Adrenal gland (tissue), 19 donors: ENCODE measurements at places on chromosomes 6 and 20. TPM values are rescaled to one million over a fixed set of nuclear protein-coding genes. Genes with fewer than 3 reads are reported as not detected.
A peak's percentile ranks its signal among the peaks of the same experiment; 100 is the strongest.

DNA sequence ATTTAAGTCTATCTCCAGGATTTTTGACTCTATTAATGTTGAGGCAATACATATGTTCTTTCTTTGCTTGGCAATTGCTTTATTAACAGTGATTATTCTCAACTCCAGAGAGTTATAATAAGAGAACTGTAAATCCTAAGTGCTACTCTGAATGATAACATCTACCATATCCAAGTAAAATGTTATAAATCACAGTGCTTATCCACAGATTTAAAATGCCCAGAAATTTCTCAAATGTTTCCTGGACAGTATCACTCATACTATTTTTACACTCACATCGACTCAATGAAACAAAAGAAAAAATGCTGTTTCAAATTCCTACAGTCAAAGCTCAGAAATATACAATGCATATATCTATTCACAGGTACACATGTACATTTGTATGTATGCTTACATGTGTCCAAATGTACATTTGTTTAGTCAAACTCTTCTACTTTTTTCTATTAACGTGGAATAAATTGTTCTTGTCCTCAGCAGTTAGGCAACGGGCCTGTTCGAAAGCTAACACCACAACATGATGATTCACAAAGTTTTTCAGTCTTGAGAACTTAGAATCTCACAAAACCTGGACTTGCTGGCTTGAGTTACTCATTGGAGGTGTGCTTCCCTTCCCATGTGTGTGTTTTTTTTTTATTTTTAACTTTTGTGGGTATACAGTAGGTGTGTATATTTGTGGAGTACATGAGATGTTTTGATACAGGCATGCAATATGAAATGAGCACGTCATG, 193.0 kb downstream of the GJA10 start:
- no peaks in the 10 kb centered on the region for H3K36me3 ChIP-seq
- H3K4me1 ChIP-seq = no peaks in the 10 kb centered on the region
- no peak for DNase-seq
- H3K27ac ChIP-seq = no peak overlapping the region
- no peaks in the 10 kb centered on the region for H3K27me3 ChIP-seq

The TCF15 gene
- 0.31 TPM for polyA plus RNA-seq

The LY6G5C gene
- 3.6 TPM for polyA plus RNA-seq

GRCh38 chr6:83113258-83113657, 45.8 kb downstream of the DOP1A start:
- DNase-seq = no peak
- H3K36me3 ChIP-seq = peaks cover 20% of the 10 kb centered on the region
- H3K27ac ChIP-seq = no peak overlapping the region

DNA sequence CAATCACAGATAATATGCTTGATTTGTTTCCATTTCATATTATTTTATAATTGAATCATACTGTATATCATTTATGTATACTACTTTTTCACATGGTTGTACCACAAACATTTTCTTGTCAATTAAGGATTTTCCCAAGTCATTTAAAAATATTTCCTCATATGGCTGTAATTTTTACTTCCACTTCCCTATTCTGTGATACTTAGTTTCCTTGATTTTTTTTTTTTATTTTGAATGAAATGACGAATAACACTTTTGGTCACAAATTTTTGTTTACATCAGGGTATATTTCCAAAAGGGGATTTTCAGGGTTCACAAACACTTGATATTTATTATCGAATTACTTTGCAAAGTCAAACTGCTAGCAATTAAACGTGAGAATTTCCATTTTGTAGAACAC, 515.6 kb downstream of the KIF16B start:
- DNase-seq = no peak
- H3K36me3 ChIP-seq = no peaks in the 10 kb centered on the region
- H3K27ac ChIP-seq = no peak overlapping the region
- H3K27me3 ChIP-seq = no peaks in the 10 kb centered on the region

The NAPB gene
- polyA plus RNA-seq = 26.8 TPM

The TSPO2 gene
- not detected for polyA plus RNA-seq

- no peak overlapping the region for H3K4me3 ChIP-seq
- H3K27ac ChIP-seq = no peak overlapping the region
- H3K27me3 ChIP-seq = no peaks in the 10 kb centered on the region
- DNase-seq = peak; percentile 76
- no peaks in the 10 kb centered on the region for H3K36me3 ChIP-seq
These were observed 70.2 kb upstream of the BEND3 start for GRCh38 chr6:107185391-107185970.

DNA sequence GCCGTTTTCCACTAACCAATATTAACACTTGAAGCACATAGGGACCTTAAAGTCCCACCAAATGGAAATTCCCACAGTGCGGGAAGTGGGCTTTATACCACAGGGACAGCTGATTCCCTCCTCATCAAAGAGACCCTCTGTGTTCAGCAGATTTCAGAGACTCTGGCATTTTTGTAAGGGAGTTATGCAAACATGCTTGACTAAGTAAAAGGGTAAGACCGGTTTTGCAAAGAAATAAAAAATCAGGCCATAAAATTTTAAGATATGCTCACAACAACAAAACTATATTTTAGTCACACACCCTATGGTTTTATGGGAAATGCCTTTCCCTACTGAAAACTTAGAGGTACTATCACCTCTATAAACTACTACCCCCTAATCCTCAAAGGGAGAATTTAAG, 45.4 kb upstream of the SPTLC3 start:
- H3K27me3 ChIP-seq = no peaks in the 10 kb centered on the region
- DNase-seq = no peak
- H3K4me3 ChIP-seq = no peak overlapping the region
- H3K27ac ChIP-seq = no peak overlapping the region
- H3K4me1 ChIP-seq = no peaks in the 10 kb centered on the region

DNA sequence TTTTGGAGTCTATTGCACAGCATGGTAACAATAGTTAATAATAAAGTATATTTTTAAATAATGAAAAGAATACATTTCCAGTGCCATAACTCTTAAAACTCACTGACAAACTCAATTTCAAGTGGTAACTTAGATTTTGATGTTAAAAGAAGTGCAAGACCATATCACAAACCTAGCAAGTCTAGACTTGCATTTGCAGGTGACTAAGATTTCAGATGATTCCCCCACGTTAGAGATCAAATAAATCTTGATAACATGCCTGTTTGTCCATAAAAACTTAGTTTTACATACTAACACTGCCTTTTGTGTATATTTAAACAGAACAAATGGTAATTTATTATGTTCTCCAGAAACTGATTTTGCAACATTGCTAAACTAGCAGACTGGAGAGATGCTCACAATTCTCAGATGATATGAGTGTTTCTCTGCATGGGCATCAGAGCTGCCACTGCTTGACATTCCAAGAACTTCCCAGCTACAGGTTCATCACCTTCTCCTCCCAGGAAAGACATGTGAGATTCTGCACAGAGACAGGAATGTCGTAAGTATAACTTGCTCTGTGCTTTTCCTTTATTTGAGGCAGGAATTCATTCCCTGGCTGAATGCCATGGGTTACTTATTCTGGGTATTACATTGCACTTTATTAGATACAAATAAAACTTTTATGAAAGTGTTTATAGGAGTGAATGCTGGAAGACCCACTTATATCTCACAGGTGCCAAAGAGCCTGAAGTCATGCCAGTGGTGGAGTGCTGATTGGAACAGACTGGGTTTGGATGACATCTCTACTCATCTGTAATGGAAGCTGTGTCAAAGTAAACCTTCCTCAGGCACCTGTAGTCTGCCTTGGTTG, 160.2 kb upstream of the FOXA2 start:
- no peak overlapping the region for H3K27ac ChIP-seq
- no peaks in the 10 kb centered on the region for H3K4me1 ChIP-seq
- no peaks in the 10 kb centered on the region for H3K27me3 ChIP-seq
- H3K4me3 ChIP-seq = no peak overlapping the region
- no peak for DNase-seq

GRCh38 chr6:52022675-52023074, 64.7 kb downstream of the PKHD1 start:
- DNase-seq = no peak
- H3K4me1 ChIP-seq = no peaks in the 10 kb centered on the region
- H3K27me3 ChIP-seq = no peaks in the 10 kb centered on the region
- no peak overlapping the region for H3K4me3 ChIP-seq

GRCh38 chr6:112929641-112930040, 582.5 kb downstream of the RFPL4B start:
- no peak for DNase-seq
- H3K27me3 ChIP-seq = no peaks in the 10 kb centered on the region
- no peak overlapping the region for H3K4me3 ChIP-seq

DNA sequence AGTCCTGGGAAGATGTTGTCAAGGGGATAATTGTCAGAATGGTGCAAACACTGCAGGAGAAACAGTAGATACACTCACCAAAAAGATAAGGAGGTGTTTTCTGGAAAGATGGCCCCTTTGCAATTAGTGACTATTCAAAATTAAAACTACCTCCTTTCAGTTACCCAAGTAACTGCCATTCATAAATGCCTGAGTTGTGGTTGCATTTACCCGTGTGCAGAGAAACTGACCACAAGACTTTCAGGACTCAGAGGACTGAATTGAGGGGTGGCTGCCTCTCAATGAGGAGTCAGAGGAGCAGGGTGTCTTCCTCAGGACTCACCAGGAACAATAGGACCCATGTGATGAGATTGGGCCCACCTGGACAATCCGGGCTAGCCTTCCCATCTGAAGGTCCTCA, 39.0 kb downstream of the GCM1 start:
- no peak overlapping the region for H3K27ac ChIP-seq
- DNase-seq = no peak
- H3K4me1 ChIP-seq = no peaks in the 10 kb centered on the region
- no peaks in the 10 kb centered on the region for H3K36me3 ChIP-seq

DNA sequence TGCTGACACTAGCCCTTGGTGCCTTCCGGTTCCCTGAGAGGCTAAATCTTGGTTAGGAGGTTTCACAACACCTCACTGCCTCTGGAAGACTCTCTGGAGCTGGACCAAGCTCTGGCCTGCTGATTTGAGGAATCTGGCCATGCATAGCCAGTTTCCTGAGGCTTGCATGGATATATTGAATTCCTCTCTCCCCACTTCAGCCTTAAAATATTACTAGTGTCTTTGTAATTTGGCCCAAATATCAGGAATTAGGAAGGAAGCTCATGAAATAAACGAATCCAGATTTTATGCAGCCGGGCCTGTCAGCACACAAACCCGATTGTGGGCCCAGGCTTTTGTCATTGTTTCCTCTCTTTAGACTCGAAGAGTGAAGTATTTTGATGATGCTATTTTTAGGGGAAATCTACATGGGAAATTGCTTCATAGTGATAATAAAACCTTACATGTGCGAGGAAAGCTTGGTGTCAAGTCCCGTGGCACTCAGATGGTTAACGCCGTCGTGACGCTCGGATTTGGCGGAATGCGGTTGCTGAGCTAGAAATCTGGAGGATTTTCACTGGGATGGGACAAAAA, 144.4 kb downstream of the PHACTR3 start:
- H3K4me3 ChIP-seq = no peak overlapping the region
- H3K27me3 ChIP-seq = peaks cover 25% of the 10 kb centered on the region
- no peaks in the 10 kb centered on the region for H3K4me1 ChIP-seq

The HDGFL1 gene
- polyA plus RNA-seq = not detected

- H3K27ac ChIP-seq = no peak overlapping the region
- no peaks in the 10 kb centered on the region for H3K36me3 ChIP-seq
- DNase-seq = no peak
- no peak overlapping the region for H3K4me3 ChIP-seq
These were observed 205.7 kb downstream of the CDH4 start for GRCh38 chr20:61457725-61458124.

DNA sequence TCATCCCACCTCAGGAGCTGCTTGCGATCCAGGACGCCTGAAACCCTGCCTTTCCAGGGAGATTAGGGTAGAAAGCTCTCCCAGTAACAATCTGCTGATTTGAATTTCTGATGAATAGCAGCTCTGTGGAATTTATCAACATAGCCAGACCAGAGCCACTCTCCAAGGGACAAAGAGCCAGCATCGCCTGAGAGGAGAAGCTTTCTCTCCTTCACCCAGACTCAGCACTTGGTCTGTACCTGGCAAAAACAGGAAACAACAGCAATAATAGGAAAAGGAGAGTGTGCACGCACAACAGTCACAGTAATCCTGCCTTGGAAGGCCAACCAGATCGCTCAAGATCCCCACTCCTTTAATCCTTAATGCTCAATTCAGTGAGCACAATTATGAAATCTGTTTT, 22.3 kb upstream of the ROS1 start:
- H3K27me3 ChIP-seq = peaks cover 6% of the 10 kb centered on the region
- H3K4me3 ChIP-seq = no peak overlapping the region
- no peaks in the 10 kb centered on the region for H3K4me1 ChIP-seq
- no peak for DNase-seq
- H3K27ac ChIP-seq = no peak overlapping the region
- H3K36me3 ChIP-seq = no peaks in the 10 kb centered on the region

DNA sequence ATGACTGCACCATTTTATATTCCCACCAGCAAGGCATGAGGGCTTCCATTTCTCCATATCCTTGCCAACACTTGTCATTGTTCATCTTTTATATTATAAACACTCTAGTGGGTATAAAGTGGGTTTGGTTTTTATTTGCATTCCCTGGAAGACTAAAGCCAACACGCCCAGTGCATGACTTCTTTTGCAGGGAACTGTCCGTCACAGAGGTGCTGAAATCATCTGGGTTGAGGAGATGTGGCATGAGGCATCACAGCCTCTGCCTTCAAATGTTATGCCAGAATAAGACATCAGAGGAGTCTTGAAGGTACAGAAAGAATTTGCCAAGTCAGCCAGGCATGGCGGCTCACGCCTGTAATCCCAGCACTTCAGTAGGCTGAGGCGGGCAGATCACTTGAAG, 29.9 kb upstream of the FAM210B start:
- H3K4me3 ChIP-seq = no peak overlapping the region
- H3K27me3 ChIP-seq = peaks cover 4% of the 10 kb centered on the region
- no peaks in the 10 kb centered on the region for H3K4me1 ChIP-seq
- DNase-seq = peak; percentile 16
- no peaks in the 10 kb centered on the region for H3K36me3 ChIP-seq

The NXT1 gene
- polyA plus RNA-seq = 15.5 TPM

The PTP4A1 gene
- polyA plus RNA-seq = 21.2 TPM

GRCh38 chr6:122530440-122531046, 58.9 kb upstream of the SERINC1 start:
- H3K4me1 ChIP-seq = no peaks in the 10 kb centered on the region
- no peaks in the 10 kb centered on the region for H3K36me3 ChIP-seq
- no peak overlapping the region for H3K27ac ChIP-seq

GRCh38 chr20:58776109-58776508, 74.6 kb downstream of the GNAS-AS1 start:
- H3K36me3 ChIP-seq = no peaks in the 10 kb centered on the region
- H3K27me3 ChIP-seq = no peaks in the 10 kb centered on the region
- no peak for DNase-seq
- no peak overlapping the region for H3K4me3 ChIP-seq
- H3K4me1 ChIP-seq = no peaks in the 10 kb centered on the region
- no peak overlapping the region for H3K27ac ChIP-seq

GRCh38 chr6:170058878-170059485, 231.9 kb downstream of the DLL1 start:
- H3K27me3 ChIP-seq = no peaks in the 10 kb centered on the region
- H3K4me3 ChIP-seq = no peak overlapping the region
- H3K27ac ChIP-seq = no peak overlapping the region
- no peak for DNase-seq
- H3K36me3 ChIP-seq = no peaks in the 10 kb centered on the region
- no peaks in the 10 kb centered on the region for H3K4me1 ChIP-seq
